HuH-7.5 (cell line): ENCODE measurements at places on chromosomes 1 and 21.

DNA sequence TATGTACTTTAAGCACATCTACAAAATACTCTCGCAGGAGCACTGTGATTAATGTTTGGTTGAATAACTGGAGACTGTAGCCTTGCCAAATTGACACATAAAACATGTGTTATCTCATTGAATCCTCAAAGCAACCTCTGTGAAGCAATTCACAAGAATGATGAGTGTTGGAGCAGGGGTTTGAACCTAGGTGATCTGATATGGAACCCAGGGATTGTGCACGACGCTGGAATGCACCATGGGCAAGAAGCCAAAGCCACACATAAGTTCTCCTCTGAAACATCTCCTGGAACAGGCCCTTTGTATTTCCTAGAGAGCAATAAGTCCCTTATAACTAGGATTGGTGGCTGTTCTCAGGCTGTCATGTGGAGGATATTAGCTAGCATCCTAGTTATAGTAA lies 124.6 kb upstream of the IVNS1ABP start:
- DNase-seq = no peak

DNA sequence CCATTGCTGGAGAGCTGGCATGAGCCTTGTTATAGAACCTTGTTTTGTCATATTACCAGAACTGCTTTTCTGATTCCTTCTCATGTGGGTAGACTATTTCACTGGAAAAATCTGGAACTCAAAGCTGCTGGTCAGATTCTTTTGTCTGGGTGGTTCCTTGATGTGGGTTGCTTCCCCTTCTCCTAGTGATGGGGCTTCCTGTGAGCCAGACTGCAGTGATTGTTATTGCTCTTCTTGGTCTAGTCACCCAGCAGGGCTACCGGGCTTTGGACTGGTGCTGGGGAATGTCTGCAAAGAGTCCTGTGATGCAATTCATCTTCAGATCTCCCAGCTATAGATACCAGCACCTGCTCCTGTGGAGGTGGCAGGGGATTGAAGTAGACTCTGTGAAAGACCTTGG lies 59.4 kb downstream of the GPR137B start:
- no peak for DNase-seq

- no peak for DNase-seq
Measured at GRCh38 chr1:13588946-13589796, 5.5 kb downstream of the PDPN start.

DNA sequence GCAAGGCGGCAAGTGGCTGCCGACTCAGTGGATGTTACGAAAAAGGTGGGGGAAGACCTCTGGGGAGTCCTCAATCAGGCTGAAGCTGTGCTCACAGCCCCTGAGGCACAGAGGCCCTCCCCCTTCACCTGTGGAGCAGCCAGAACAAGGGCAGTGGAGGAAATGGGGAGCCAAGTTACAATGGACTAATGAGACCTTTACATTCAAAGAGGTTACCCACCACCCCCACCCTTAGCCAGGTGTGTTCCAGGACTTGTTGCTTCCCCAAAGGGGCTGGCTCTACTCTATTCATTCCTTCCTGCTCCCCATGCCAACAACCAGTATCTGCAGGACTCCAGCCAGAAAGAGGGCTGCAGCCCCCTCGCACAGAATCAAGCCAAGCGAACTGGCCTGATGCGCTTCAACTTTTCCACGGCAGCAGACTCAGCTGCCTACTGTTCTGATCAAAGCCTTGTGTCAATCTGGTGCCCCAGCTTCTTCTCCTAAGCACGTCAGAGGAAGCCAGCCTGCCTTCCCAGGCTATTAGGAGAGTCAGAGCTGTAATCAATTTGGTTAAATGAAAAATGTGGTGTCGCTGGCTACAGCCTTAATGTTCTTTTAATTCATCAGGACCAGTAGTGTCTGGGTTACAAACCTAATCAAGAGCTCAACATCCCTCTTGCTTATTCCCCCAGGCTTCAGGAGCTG lies 1.8 kb upstream of the SYT2 start:
- no peak for DNase-seq

DNA sequence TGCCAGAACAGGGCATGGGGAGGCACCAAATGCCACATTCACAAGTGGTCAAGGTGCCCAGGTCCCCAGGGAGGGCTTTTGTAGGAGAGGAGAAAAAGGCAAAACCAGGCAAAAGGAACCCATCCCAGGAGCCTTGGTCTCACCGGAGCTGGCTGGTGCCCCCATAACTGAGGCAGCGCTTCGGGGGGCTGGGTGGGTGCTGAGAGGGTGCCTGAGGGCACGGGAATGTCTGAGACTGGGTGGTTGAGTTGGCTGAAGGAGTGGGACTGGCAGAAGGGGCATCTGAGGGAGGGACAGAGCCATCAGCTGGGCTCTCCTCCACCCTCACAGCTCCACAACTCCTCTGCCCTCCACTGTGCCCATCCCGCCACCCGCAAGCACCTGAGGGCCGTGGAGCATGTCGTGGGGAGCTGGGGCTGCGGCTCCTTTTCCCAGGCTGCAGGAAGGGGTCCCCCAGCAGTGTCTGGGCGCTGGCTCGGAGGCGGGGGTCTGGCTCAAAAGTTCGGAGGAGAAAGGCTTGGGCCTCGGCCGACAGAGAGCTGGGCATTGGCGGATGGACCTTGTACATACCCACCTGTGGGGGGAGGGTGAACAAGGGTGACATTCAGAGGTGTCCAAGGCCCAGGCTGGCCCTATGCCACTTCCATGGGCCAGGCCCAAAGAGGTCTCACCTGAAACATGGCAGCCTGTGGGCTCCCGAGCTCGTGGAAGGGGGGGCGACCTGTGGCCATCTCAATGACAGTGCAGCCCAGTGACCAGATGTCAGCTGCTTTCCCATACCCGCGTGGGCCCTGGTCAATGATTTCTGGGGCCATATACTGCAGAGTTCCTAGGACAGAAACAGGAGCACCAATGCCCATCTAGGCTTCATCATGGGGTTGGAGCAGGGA lies 8.5 kb downstream of the MAP3K6 start:
- DNase-seq = no peak

- no peak for DNase-seq
Measured at GRCh38 chr1:204988196-204988595, 54.8 kb upstream of the CNTN2 start.

DNA sequence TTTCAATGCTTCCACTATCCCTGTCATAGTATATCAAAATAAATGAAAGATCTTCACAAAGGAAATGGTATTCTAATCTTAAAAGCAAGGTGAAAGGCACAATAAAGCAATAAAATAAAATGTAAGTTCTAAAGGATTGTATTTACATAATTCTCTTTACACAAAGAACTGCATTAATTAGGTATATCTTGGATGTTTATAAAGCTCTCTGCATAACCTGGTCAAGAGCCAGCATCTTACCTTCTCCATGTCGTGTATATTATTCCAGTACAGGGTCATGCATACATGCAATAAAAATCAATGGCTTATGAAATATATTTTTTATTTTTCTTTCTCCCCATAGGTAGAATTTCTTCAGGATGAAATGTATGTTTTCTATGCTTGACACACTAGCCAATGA lies 63.8 kb downstream of the GON4L start:
- DNase-seq = no peak

DNA sequence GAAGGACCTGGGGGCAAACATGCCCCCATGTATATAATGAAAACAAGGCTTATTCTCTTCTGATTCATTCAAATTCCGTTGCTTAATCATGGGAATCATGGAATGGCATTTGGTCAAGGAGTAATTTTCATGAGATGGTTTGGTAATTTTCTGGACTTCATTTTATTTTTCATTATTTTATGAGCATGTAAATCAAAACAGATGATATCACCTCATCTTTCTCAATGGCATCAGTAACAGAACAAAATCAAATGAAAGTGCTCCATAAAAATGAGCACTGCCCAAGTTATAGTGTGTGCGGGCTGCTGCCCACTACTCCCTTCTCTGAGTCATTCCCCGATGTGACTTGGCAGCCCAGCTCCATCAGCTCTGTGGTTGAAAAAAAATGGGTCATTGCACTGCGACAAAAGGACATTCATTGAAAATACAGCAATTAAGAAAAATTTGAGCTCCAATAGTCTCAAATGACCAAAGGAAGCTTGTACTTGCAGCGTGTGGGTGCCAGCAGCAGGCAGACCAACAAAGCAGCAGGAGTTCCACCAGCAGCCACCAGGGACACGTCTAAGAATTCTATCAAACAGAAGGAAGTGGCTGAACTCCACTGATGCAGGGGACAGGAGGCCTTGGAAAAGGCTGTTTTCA lies 84.3 kb upstream of the VAV3 start:
- DNase-seq = peak; percentile 10

- DNase-seq = no peak
Measured at GRCh38 chr1:186438567-186438966, 22.3 kb downstream of the PDC start.

GRCh38 chr1:27400082-27400962 lies 7.9 kb downstream of the GPR3 start:
- no peak for DNase-seq

DNA sequence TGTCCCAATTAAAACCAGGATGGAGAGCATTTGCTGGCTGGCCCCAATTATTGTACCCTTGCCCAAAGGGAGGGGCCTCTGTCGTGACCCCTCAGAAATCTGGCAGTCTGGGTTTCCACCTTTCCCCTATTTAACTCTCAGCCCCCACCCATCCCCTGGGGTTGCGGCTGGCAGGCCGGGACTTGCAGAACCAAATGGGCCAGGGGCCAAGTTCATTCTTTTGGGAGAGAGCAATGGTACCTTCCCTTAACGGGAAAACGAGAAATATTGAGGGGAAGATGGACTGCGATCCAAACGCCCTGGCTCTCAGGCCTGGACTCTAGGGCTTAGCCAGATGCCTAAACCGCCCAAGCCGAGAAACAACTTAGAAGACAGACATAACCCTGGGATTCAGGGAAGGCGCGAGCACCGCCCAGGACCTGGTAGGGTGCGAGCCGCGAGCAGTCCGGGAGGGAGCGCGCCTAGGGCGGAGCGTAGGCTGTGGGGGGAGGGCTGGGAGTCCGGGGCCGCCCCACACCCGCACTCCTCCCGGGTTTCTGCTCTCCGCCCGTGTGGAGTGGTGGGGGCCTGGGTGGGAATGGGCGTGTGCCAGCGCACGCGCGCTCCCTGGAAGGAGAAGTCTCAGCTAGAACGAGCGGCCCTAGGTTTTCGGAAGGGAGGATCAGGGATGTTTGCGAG lies at the start of gene SLC27A3:
Gene SLC27A3, plus strand, starts transcription at position 628 of the 678 bp plus-strand sequence. CDS start 91 bp downstream, outside the sequence.
- peak; percentile 77 for DNase-seq

DNA sequence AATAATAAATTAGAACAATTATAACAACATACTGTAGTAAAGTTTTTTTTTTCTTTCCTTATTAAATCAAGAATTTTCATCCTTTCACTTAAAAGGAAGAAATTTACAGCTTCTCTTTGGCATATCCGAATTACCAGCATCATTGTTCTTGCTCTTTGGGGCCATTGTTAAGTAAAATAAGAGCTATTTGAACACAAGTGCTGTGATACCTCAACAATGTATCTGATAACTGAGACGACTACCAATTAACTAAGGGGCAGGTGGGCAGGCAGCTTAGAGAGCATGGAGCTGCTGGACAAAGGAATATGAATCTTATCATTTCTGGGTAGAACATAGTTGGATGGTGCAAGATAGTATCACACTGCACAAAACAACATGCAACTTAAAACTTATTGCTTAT lies 719.9 kb upstream of the TMPRSS15 start:
- DNase-seq = no peak
